Cortex of kidney (tissue), 1 donor: ENCODE measurements at places on chromosomes 7 and 10.

GRCh38 chr7:16918288-16918895, 36.6 kb upstream of the AGR3 start:
- DNase-seq: no peak

GRCh38 chr10:11245095-11245479, 227.4 kb downstream of the CELF2 start:
- no peak for DNase-seq

DNA sequence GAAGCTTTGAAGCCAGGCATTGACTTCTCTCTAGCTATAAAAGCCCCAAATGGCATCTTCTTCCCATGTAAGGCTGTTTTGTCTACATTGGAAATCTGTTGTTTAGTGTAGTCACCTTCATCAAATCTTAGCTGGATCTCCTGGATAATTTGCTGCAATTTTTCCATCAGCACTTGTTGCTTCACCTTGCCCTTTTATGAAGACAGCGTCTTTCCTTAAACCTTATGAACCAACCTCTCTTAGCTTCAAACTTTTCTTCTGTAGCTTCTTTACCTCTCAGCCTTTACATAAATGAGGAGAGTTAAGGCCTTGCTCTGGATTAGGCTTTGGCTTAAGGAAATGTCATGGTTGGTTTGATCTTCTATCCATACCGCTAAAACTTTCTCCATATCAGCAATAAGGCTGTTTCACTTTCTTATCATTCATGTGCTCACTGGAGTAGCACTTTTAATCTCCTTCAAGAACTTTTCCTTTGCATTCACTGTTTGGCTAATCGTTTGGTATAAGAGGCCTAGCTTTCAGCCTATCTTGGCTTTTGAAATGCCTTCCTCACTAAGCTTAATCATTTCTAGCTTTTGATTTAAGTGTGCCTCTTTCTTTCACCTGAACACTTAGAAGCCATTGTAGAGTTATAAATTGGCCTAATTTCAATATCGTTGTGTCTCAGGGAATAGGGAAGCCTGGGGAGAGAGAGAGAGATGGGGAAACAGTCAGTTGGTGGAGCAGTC, 803.2 kb downstream of the LRMDA start:
- DNase-seq: no peak

DNA sequence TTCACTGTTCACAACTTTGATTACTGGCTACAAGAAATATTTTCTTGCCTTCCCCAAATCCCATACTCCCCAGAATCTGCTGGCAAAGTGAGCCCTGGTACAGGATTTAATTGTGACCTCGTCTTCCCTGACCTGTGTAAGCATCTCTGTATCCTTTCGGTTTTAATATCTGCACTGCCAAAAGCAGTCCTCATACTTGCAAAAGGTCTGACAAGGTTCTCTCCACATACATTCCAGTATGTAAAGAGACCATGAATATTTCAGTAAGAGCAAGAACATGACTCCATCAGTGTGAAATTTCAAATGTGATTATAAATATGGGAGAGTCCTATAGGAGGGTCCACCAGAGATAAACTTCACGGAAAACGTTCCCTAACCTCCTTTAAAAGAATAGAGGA, 134.0 kb upstream of the TCF7L2 start:
- no peak for DNase-seq

DNA sequence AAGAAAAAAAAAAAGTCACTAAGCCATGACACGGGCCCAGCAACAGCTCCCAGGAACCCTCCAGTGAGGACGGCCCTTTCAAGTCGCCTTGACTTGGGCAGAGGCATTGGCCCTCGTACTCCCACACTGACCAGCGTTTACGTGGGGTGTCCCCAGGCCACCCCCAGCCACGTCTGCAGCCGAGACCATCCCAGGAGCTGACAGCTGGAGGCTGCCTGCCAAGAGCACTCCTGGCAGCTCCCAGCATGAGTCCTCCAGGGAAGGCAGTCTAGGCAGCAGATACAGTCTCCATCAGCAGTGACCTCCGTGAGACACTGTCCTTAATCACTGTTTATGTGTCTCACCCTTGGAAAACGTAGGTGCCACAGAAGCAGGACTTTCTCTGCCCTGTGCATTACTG, 86.5 kb downstream of the PROSER2 start:
- no peak for DNase-seq

DNA sequence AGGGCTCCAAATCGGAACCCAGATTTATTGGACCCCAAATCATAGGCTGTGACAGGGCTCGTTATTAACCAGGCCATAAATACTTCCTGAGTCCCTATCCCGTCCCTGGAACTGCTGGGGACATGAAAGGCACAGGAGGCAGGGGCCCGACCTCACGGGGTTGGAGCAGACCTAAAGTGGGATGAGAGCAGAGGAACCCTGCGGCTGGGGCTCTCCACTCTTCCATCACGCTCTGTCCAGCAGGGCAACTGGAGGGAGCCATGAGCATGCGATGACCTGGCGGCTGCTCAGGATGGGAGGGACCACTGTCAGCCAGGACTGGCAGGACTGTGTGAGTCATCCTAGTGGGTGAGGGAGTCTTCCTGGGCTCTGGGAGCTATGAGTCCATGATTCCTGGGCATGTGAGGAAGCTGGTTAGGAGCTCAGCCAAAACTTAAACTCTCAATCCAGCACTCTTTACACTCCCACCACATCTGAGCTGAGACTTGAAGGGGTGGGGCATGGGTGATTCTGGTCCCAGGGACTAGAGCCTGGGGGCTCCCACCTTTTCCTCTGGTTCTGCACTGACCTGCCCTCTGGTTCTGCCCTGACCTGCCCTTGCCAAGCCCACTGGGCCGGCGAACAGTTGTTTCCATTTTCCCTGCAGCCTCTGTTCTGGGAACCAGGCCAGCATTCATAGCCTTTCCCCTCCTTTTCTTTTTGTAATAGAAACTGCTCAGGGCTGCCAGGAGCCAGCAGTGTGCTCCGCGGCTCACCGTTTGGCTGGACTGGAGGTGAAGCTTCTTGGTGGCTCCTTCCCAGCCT, 47.1 kb downstream of the SYPL1 start:
- DNase-seq: no peak

- no peak for DNase-seq
Observed at GRCh38 chr7:31979690-31980330, 90.4 kb downstream of the PDE1C start.

DNA sequence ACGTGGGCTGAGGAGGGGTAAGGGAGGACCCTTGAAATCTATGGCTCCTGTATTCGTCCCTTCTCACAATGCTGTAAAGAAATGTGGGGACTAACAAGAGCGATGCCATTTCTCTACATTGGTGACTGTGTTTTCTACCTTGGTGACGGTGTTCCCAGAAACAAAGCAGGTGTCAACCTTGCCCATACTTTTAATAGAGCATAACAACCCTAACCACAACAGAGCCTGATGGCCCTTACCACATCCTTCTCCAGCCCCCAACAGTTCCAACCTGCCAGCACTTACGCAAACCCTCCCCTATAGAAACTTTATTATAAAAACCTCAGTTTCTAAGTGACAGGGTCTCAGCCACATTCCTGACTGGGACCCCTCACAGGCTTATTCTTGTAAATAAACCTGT, 28.2 kb upstream of the ADCYAP1R1 start:
- DNase-seq: no peak
